ENCODE measurements at places on chromosomes 2 and 18.

- DNase-seq, result no peak
Measured at GRCh38 chr2:235538144-235538639, 44.3 kb downstream of the AGAP1 start.

DNA sequence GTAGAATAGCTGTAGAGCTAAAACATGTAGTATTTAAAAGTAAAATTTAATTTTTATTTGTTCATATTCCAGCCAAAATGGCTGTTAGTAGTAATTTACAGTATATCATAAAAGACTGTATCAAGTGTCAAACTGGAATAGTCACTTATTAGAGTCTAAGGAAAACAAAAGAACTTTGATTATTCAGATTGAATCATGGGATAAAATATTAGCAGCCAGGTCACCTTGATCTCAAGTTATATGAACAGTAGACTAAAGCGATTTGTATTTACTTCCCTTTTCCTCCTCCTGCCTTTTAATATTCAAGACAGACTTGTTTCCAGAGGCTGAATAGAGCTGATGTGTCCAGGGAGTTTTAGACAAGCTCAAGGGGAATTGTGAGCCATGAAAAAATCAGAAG is 54.4 kb downstream of the PMAIP1 start:
- DNase-seq, result no peak

DNA sequence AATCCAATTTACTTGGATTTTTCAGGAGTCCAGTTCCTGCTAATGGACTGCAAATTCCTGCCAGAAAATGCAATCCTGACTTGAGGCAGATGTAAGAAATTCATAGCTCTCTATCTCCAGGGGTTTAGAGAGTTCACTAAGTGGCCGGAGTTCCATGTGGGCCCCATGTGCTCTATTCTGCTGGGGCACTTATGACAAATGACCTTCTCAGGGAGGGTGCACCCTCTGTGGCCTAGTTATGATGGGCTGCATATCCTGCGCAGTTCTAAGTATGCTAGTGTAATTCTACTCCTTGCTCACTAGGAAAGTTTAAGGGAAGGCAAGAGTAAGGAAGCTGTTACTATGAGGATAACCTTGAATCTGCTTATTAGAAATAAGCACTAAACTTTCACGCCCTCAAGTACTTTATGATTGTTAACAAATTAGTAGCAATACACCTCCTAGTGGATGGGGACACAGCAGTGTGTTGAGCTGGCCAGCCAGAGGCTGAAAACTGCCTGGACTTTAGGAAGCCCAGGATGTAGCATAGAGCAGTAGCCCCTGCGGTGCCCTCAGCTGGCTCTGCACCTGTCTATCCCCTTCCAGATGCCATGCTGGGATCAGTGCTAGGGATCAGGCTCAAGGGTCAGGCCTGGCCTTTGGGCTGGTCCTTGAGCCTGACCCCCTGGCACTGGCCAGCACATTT is 14.4 kb downstream of the SMYD1 start:
- DNase-seq, result no peak

GRCh38 chr2:42371611-42372473 is 10.8 kb upstream of the COX7A2L start:
- DNase-seq, result no peak

DNA sequence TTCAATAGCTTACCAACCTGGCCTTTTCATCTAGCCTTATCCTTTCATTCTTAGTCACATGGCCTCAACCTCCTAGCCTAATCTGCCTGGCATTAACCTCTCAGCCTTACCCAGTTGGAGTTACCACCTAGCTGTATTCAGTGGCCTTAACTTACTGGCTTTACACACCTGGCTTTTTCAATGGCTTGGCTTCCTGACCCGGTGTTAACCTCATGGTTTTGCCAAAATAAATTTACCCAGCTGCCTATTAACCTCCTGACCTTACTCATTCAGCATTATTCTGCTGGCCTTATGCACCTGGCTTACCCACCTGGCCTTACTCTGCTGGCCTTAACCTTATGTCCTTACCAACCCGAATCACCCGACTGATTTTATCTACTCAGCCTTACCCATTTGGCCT is 135.5 kb upstream of the ZSWIM2 start:
- no peak for DNase-seq

All from effector CD8-positive, alpha-beta T cell (primary cell).